ENCODE measurements at places on chromosomes 2 and 18.

GRCh38 chr2:39497082-39497801, 60.2 kb upstream of the MAP4K3 start:
- H3K4me3 ChIP-seq, result no peak overlapping the region
- no peak for DNase-seq
- peaks cover 2% of the 10 kb centered on the region for H3K36me3 ChIP-seq
- no peak overlapping the region for H3K27ac ChIP-seq

DNA sequence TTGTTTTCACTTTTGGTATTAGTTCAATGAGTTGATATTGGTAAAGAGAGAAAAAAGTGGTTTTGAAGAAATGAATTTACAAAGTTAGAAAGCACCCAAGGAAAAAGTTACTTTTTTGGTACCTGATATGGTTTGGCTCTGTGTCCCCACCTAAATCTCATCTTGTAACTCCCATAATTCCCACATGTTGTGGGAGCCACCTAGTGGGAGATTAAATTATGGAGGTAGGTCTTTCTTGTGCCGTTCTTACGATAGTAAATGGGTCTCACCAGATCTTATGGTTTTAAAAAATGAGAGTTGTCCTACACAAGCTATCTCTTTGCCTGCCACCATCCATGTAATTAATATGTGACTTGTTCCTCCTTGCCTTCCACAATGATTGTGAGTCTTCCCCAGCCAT, 965.6 kb upstream of the NRXN1 start:
- H3K4me3 ChIP-seq, result no peak overlapping the region
- no peaks in the 10 kb centered on the region for H3K4me1 ChIP-seq
- H3K27ac ChIP-seq, result no peak overlapping the region
- H3K36me3 ChIP-seq, result no peaks in the 10 kb centered on the region

- no peaks in the 10 kb centered on the region for H3K36me3 ChIP-seq
- no peak overlapping the region for H3K4me3 ChIP-seq
- no peak overlapping the region for H3K27ac ChIP-seq
- H3K4me1 ChIP-seq, result no peaks in the 10 kb centered on the region
Measured at GRCh38 chr2:176984987-176985386, 227.6 kb upstream of the HNRNPA3 start.

- peak overlapping the region; percentile 94 for H3K27ac ChIP-seq
- peak overlapping the region; percentile 82 for H3K4me3 ChIP-seq
Measured at GRCh38 chr18:13614641-13615288, 111.6 kb downstream of the FAM210A start.

DNA sequence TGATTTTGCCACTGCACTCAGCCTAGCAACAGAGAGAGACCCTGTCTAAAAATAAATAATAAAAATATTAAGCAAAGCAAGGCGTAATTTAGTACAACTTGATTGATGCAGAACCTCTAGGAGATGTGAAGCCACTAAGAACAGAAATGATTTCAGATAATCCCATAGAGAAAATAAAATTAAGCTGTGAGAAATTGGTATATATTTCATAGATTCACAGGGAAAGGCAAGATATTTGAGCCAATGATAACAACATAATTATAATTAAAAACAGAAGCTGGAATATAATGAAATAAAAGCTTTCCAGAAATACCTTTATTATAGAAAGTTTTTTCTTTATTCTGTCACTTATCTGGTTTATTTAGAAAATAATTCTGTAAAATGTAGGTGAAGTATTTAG, 88.9 kb upstream of the GULP1 start:
- no peak overlapping the region for H3K27ac ChIP-seq
- no peaks in the 10 kb centered on the region for H3K36me3 ChIP-seq
- H3K4me1 ChIP-seq, result no peaks in the 10 kb centered on the region
- no peak overlapping the region for H3K4me3 ChIP-seq
- no peaks in the 10 kb centered on the region for H3K27me3 ChIP-seq

GRCh38 chr2:144464730-144465129, 55.2 kb downstream of the ZEB2 start:
- peaks cover 13% of the 10 kb centered on the region for H3K36me3 ChIP-seq
- DNase-seq, result no peak
- H3K4me1 ChIP-seq, result peaks cover 31% of the 10 kb centered on the region

DNA sequence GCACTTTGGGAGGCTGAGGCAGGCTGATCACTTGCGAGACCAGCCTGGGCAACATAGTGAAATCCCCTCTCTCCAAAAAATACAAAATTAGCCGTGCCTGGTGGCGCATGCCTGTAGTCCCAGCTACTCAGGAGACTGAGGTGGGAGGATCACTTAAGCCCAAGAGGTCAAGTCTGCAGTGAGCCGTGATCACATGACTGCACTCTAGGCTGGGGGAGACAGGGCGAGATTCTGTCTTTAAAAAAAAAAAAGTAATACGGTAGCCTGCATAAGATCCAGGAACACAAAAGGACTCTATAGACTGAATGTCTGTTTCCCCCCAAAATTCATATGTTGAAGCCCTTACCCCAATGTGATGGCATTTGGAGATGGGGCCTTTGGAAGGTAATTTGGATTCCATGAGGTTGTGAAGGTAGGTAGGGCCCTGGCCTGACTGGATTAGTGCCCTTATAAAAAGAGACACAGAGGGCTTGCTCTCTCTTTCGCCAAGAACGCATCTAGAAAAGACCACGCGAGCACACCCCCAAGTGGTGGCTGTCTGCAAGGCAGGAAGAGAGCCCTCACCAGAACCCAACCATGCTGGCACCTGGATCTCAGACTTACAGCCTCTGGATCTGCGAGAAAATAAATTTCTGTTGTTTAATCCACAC, 17.0 kb downstream of the MBOAT2 start:
- H3K4me1 ChIP-seq, result peaks cover 10% of the 10 kb centered on the region
- H3K27me3 ChIP-seq, result no peaks in the 10 kb centered on the region
- peak; percentile 22 for DNase-seq

GRCh38 chr18:8391068-8391467, 218.2 kb upstream of the RAB12 start:
- H3K27me3 ChIP-seq, result no peaks in the 10 kb centered on the region
- DNase-seq, result no peak
- H3K4me3 ChIP-seq, result no peak overlapping the region

DNA sequence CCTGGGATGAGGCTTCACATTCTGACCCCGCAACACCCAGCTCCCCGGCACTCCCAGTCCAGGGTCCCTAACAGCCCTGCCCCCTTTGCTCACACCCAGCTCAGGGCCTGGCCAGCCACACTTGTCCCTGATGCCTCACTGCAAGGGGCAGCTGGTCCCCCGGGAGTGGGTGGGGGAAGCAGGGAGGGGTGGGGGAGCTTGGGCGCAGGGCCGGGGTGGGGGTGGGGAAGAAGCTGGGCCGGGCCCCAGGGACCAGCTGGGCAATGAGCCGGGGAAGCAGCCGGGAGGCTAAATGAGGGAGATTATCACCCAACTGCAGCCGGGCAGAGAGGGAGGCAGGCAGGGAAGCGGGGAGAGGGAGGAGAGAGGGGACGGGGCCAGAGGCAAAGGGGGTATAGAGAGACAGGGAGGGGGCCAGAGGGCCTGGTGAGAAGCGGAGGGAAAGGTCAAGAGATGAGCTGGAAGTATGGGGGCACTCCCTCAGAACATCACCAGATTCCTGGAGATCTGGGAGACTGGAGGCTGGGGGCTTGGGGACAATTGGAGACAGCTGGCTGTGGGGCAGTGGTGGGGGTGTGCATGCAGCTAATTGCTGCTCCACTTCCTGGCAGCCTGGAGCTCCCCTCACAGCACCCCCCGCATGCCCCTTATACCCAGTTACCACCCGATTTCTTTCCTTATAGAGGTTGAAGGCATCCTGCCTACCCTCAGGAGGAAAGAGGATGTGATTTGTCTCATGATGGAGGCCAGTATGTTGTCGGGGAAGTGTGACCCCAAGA, 2.5 kb upstream of the ASIC4 start:
- DNase-seq, result no peak
- H3K4me3 ChIP-seq, result no peak overlapping the region
- no peak overlapping the region for H3K27ac ChIP-seq
- peaks cover 2% of the 10 kb centered on the region for H3K36me3 ChIP-seq

GRCh38 chr2:14513903-14514302, 118.6 kb upstream of the LRATD1 start:
- DNase-seq, result no peak
- H3K36me3 ChIP-seq, result no peaks in the 10 kb centered on the region
- no peaks in the 10 kb centered on the region for H3K27me3 ChIP-seq
- no peak overlapping the region for H3K4me3 ChIP-seq
- H3K4me1 ChIP-seq, result no peaks in the 10 kb centered on the region

Measured in activated naive CD8-positive, alpha-beta T cell treated with anti-CD3 and anti-CD28 coated beads, Interleukin-2, amount 50 U/mL, for 24 hours (primary cell).